Lower leg skin (tissue), 4 donors: ENCODE measurements at places on chromosomes 16 and 17.

GRCh38 chr16:25110387-25110947, 1.1 kb upstream of the LCMT1 start:
- DNase-seq: no peak

DNA sequence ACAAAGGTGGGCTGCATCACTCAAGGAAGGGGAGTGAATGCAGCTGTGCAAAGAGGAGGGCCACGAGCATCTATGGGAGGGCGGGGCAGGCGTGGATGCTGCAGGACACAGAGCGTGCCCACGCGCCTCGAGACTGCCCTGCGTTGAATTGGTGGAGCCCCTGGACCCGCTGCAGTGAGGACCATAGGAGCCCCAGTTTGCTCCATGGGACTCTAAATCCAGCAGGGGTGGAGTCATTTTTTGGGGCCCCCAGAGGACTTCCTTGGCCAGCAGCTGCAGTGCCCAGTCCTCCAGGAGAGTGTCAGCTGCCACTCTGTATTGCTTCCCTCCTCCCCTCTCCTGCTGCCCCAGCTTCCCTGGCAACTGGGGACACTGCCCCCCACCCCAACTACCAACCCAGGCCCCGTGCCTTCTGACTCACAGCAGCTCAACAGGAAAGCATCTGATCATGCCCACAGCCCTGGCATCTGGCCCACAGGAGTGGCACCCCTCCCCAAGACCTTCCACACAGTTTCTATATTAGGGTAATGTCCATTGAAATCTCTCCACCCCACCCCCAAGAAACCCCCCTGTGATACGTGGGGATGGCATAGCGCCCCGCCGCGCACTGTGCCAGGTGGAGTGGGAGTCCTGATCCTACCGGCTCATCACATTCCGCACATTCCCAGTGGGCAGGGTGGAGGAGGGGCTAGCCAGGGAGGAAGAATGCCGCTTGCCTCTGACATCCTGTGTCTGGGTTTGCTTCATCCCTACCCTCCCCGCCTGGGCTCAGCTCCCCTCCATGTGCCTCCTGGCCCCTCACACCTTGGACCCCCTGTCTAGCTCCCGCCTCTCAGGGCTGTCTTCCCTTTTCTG, 27.8 kb upstream of the ITGA3 start:
- peak; percentile 89 for DNase-seq

- DNase-seq: no peak
Measured at GRCh38 chr17:49407981-49408501, 6.6 kb downstream of the PHB1 start.

DNA sequence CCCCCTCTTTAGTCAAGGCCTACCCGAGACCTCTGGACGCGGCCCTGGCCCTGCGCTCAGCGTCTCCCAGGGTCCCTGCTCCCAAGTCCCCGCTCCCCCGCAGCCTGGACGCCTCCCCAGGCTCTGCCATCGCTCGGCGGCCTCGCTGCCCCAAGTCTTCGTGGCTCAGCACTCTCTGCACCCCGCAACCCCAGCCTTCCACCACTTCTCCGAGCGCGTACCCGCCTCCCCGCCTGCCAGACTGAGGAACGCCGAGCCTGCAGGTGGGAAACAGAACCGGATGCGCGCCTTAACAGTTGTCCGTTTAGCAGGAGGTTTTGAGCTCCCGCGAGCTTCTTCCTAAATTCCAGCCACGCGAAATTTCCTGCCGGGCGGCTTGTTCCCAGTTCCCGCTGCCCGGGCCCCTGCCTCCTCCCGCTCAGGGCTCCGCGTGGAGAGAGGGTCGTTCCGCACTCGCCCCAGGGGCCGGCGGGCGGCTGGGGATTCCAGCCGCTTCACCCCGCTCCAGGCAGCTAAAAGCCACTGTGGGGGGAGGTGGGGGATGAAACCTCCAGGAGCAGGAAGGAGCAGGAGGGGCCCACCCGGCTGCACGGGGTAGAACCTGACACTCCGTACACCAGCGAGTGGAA, 87.7 kb downstream of the KCNJ12 start:
- DNase-seq: no peak

DNA sequence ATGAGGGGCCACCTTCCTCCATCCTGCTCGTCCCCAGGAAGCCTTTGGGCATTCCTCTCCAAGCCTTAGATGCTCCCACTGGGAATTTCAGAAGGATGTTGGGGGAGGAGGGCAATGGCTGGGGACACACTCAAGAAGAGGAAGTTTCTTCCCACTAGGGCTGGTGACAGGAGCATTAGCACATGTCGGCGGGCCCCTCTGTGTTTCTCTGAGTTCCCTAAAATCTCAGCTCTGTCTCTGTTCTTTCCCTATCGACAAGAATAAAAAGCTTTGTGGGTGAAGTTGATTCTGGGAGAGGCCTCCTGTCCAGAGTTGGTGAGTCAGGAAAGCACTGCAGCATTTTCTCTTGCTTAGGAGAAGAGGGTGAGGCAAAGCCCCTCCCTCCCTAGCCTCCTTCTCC, 19.7 kb upstream of the C17orf107 start:
- DNase-seq: no peak
